Stimulated activated CD8-positive, alpha-beta memory T cell treated with anti-CD3 and anti-CD28 coated beads, Interleukin-7, amount 100 ng/mL, for 1 hour (primary cell): ENCODE measurements at places on chromosomes 13 and 19.

GRCh38 chr19:33630880-33631608 lies 9.3 kb downstream of the CHST8 start:
- no peak for DNase-seq

- DNase-seq, result no peak
Measured at GRCh38 chr13:36725936-36726335, 52.1 kb downstream of the SERTM1 start.

DNA sequence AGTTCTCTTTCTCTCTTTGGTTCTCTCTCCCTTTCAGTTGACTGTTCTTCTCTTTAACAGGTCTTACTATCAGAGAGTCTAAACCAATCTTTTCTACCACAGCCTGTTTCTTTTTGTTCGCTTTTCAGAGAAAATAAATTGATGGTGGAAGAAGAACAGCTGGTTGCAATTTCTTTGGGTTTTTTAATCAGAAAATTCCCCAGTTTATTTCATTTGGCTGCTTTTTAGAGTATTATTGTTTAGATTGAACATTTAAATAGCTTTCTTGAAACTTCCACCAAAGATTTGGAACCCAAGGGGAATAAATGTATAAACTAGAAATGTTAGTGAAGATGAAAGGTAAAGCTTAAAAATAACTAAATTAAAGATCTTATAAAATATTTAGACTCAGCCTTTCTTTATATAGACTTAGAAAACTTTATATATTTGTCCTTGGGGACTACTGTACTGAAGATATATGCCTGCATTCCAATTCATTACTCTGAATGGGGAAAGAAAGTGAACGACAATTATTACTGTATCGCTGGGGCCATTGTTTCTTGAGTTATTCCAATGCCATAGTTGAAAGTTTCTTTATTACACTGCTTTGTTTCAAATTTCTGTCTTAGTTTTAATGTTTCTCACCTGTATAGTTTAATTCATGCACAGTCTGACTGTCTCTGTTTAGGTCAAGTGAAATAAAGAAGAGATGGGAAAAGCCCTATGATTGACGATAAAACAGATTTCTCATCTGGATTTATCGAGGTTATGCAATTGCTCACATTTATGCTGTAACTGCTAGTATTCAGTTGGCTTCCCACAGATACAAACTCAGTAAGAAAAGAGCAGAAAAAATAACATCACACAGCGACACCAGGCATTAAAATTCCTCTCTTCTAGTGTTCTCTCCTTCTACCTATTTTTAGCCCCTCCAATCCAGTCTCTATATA lies 169.4 kb upstream of the CSNK1A1L start:
- no peak for DNase-seq

GRCh38 chr13:24822640-24823039 lies 58.7 kb downstream of the RNF17 start:
- DNase-seq, result no peak

DNA sequence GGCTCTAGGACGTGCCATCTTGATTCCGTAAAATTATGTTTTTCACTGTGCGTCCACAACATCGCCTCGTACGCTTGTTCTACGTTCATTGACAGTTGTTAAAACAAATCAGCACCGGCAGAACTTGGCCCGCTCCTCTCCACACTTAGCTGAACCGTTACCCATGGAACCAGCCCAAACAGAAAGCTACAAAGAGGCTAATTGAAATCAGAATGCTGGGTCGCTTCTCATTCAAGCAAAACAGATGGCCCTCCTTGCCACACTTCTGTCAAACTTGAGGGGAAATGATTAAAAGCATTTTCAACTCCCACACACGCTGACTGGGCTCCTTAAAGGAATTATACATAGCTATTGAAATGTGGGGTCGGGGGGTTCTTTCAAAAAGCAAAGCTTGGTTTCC lies 71.6 kb downstream of the TM9SF2 start:
- DNase-seq, result no peak

- DNase-seq, result no peak
Measured at GRCh38 chr13:20387441-20387971, 138.2 kb downstream of the CRYL1 start.

GRCh38 chr19:29833614-29834261 lies 21.9 kb downstream of the CCNE1 start:
- no peak for DNase-seq

GRCh38 chr19:391726-392374 lies 17.1 kb downstream of the C2CD4C start:
- DNase-seq, result no peak

GRCh38 chr13:27919659-27919933 lies 204 bp upstream of the PDX1 start:
- no peak for DNase-seq

DNA sequence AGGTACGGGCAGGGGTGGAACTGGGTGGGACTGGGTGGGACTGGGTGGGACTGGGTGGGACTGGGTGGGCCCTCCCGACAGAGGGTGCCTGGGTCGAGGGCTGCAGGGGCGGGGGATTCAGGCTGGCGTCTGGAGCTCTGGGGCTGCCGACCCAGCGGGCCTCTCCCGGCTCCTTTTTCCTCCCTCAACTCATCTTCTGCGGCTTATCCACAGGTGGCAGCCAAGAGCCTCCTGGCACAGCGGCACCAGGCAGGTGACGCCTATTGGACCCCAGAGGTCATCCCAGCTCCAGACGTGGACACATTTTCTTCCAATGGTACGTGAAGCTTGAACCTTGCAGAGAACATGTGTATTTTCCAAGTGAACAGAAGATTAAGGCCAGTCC lies 533 bp downstream of the ZNF544 start:
- DNase-seq, result no peak

DNA sequence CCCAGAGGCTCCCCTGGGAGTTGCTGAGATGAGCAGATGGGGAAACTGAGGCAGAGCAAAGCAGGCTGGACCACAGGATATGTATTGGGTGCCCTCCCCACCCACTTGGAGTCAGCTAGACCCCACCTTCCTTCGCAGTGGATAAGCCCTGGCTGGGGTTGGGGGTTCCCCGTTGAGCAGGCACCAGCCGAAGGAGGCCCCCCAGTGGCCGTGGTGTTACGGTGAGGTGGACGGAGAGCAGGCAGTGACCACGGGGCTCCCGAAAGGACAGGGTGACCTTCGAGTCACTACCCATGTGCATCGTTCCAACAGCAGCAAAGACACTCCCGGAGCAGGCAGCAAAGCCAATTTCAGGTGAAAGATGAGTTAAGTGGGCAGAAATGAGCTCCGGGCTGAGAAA lies 62.4 kb upstream of the ADGRE5 start:
- no peak for DNase-seq

- DNase-seq, result no peak
Measured at GRCh38 chr13:31096654-31097302, 64.9 kb downstream of the HSPH1 start.

DNA sequence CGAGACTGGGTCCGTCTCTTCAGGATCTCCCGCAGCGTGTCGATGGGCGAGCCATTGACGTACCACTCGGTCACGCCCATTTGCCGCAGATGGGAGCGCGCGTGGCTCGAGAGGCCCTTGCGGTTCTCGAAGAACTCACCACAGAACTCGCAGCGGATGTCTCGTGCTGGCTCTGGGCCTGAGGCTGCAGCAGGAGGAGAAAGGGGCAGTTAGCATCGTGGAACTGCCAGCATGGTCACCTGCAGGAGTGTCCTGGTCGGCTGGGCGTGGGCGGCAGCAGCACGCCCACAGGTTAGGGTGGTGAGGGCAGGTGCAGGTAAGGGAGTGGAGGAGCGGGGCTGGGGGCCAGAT lies 8.5 kb upstream of the AKAP8L start:
- no peak for DNase-seq

DNA sequence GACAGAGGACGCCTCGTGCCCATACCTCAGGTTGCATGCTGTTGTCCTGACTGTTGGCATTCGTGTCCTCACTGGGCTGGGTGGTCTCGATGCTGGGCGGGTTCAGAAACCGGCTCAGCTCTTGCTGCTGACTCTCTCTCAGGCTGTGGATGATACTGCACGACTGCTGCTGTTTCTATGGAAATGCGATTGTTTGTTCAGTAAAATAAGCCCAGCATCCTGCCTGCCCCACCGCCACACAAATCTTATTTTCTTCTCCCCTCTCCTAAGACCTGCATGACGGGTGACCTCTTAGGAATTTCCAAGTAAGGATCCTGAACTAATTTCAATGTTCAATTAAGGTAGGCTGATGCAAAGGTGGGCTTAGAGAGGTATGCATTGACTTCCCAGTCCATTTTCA lies 356.5 kb downstream of the NALCN start:
- no peak for DNase-seq

- DNase-seq, result no peak
Measured at GRCh38 chr13:74761801-74762757, 627.9 kb upstream of the KLF12 start.

- DNase-seq, result no peak
Measured at GRCh38 chr13:28476919-28477708, 17.8 kb downstream of the FLT1 start.

GRCh38 chr19:29016926-29017760 lies 195.8 kb downstream of the UQCRFS1 start:
- DNase-seq, result no peak

- no peak for DNase-seq
Measured at GRCh38 chr13:111315347-111315995, 5.0 kb upstream of the TEX29 start.

GRCh38 chr13:80161896-80162295 lies 179.0 kb downstream of the SPRY2 start:
- DNase-seq, result no peak

DNA sequence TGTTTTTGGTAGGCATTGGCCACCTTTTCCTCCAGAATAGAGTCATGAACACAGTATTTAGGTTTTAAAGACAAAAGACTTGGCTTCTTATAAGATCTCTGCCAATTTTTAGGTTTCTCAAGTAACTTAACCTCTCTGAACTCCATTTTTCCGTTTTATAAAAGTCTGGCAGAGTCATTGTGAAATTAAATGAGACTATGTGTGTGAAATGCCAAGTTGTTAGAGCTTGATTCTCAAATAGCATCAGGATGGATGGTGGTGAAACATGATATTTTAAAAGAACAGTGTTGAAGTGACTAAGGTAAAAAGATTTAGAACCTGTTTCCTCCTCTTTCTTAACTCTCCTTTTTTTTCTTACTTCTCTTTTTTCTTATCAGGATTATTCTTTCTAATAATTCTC lies 617.7 kb upstream of the SLITRK1 start:
- no peak for DNase-seq

- DNase-seq, result no peak
Measured at GRCh38 chr19:56132316-56132822, 8.7 kb upstream of the ZNF444 start.

- DNase-seq, result no peak
Measured at GRCh38 chr19:4732680-4733114, 9.1 kb upstream of the DPP9 start.

GRCh38 chr19:44576843-44577565 lies 36.4 kb upstream of the IGSF23 start:
- no peak for DNase-seq

DNA sequence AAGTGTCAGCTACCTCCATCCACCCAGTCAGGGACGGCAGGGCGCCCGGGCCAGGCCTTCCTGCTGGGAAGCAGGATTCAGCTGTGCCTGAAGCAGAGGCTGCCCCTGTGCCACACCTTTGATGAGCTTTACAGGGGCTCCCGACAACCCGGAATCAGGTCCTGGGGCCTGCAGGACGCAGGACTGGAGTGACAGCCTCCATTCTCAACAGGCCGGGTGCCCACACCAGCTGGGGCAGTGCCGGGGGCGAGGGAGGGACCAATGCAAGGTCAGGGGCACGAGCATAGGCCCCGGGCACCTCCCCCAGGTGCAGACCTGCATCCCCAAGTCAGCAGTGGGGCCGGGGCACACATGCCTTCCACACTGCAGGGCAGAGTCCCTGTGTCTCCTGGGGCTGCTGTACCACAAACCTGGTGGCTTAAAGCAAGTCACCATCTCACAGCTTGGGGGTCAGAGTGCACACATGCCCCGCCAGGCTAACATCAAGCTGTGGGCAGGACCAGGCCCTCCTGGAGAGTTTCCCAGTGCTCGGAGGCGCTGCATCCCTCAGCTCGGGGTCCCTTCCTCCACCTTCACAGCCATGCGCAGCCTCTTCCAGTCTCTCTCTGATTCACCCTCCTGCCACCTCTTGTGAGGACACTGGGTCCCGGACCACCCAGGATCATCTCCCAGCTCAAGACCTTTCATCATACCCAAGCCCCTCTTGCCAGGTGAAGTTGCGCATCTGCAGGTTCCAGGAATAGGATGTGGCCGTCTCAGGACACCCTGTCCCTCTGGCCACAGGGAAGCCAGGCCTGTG lies 13.4 kb downstream of the UBXN6 start:
- no peak for DNase-seq

DNA sequence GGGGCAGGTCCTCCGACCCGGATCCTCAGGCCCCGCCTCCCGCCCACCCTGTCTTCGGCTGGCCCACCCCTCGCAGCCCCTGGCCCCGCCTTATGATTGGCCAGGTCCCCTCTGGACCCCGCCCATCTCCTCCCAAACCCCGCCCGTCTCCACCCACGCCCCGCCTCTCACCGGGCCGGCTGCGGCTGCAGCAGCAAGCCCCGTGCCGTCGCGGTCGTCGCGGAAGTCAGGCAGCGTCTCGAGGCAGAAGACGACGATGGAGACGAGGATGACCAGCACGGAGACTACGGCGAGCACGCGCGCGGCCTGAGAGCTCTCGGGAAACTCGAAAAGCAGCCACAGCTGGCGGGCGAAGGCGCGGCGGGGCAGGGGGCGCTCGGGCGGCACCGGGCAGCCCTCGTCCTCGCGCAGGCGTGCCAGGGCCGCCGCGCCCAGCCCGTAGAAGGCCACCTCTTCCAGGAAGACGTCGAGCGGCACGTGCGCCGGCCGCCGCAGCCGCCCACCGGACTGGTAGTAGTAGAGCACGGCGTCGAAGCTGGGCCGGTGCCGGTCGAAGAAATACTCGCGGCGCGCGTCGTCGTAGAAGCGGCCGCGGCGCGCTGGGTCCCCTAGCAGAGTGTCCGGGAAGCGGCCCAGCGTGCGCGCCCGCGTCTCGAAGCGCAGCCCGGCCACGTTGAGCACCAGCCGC lies 495 bp downstream of the KCNA7 start:
- DNase-seq, result no peak

DNA sequence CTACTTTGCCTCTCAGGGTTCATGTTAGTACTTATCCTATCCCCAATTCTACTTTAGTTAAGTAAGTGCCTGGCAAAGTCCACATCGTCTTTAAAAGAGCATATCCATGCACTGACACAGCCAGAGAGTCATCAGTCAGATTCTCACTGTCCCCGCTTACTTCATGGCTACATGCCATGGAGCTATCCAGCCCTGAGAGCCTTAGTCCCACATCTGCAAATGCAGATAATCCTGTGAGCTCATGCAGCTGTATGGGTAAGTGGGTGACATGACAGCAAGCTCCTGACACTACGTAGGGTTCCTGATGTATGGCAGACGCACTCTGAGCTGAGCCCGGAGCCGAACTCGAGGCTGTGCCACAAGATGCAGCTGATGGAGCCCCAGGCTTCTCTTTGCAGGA lies 661.5 kb downstream of the LIG4 start:
- no peak for DNase-seq

DNA sequence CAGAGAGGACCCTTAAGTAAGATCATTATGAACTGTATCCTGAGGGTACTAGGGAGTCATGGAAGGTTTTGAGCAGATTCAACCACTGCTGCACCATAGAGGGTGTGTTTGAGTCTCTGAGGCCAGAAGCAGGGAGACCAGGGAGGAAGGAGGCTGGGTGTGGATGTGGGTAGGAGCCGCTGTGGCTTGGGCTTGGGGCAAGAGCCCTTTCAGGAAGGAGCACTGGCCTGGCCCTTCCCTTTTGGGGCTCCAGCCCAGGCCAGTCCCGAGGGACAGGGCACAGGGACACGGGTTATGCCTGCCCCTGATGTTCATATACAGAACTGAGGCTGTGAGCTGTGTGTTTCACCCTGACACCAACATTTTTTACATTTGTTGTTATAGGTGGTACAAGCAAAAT lies 7.2 kb downstream of the CIC start:
- DNase-seq, result no peak
